ENCODE measurements at places on chromosomes 13 and 19. TPM values are rescaled to one million over a fixed set of nuclear protein-coding genes. Genes with fewer than 3 reads are reported as not detected.

DNA sequence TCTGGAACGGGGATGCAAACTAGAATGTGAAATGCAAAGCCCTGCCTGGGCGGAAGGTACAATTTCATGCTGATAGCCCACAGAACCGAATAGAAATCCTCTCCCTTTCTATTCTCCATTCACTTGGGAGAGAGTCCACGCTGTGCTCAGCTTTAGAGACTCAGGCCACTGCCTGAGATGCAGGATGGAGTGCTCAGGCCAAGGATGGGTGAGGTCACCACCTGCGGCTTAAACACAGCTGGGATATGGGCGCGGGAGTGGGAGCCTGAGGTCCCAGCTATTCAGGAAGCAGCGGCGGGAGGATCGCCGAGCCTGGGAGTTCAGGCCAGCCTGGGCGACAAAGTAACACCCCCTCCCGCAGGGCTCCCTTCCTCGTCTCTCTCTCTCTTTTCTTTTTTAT, 446 bp upstream of the ZNF83 start:
- DNase-seq: no peak

The DKKL1 gene
- polyA plus RNA-seq: not detected

DNA sequence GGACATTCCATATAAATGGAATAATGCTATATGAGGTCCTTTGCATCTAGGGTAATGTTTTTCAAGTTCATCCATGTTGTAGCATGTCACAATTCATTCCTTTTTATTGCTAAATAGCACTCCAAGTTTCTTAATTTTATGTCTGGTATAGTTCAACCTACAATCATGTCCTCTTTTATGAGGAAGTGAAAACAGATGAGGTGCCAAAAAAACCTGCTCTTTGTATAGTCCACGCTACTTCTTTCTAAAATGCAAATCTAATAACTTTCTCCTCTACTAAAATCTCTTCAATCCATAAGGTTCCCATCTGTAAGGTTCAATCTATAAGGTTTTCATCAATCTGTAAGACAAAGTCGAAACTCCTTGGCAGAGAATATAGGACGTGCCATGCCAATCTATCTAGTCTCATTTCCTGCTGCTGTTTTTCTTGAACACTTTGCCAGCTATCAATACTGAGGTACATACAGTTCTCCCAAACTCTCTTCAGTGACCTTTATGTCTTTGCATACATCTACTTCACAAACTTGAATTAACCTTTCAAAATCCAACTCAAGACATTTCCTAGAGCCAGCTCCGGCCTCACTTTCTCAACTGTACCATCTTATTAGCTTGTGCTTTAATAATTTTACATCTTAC, 33.7 kb downstream of the INTS6 start:
- no peak for DNase-seq

DNA sequence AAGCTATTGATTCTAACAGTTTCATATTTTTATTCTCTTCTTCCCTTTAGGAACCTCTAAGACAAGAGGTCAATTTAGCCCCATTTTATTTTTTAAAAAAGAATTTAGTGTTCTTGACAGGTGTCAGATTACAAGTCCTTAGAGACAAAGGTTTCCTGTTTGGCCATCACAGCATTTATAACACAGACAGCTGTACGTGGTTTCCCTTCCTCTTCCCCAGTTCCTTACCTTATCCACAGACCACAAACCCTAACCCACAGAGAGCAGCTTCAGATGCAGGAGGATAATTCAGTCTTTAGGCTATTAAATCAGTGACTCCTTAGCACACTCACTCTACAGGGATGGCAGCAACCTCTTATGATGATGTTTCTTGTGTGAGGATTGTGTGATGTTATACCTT, 1210.1 kb downstream of the DIAPH3 start:
- DNase-seq: no peak

- no peak for DNase-seq
Observed at GRCh38 chr13:113307491-113307890, 10.5 kb downstream of the LAMP1 start.

DNA sequence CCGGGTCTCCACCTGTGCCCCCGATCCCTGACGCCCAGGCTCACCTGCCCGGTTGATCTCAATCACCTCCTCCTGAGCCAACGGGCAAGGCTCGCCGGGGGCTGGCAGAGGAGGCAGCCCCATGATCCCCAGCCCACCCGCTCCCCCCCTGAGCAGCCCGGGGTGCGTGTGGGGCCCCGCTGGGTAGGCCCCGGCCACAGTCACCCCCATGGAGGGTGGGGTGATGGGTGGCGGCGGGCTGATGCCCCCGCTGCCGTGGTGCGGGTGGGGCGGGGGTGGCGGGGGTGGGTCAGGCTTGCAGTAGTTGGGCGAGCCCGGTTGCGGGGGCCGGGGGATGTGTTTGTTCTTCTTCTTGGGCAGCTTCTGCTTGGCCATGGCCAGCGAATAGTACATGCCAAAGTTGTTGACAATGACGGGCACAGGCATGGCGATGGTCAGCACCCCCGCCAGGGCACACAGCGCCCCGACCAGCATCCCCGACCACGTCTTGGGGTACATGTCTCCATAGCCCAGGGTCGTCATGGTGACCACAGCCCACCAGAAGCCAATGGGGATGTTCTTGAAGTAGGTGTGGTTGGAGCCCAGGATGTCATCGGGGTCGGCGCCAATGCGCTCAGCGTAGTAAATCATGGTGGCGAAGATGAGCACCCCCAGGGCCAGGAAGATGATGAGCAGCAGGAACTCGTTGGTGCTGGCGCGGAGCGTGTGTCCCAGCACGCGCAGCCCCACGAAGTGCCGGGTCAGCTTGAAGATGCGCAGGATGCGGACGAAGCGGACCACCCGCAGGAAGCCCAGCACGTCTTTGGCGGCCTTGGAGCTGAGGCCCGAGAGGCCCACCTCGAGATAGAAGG, 6.0 kb downstream of the KCNC3 start:
- no peak for DNase-seq

DNA sequence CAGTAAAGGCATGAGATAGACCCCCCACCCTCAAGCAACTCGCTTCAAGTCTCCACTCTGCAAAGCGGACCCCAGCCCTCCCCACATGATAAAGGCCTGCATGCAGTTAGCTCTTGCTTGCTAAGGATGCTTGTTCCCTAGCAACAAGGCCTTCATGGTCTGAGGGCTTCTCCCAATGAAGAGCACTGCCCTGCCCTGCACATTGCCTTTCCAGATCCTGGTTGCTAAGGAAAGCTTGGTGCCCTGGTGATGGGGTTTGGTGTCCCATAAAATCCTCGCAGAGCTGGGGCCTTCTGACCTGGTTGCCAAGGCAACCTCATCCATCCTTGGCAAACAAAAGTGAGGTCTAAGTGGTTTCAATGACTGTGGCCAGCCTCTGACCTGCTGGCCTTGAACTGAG, 6.0 kb downstream of the DBP start:
- no peak for DNase-seq

The KLHL1 gene
- not detected for polyA plus RNA-seq

- DNase-seq: no peak
Observed at GRCh38 chr13:33286128-33286527, 573 bp upstream of the STARD13 start.

GRCh38 chr13:53848366-53848961, 819.9 kb downstream of the OLFM4 start:
- no peak for DNase-seq
